ENCODE measurements at places on chromosomes 1 and 21. TPM values are rescaled to one million over a fixed set of nuclear protein-coding genes. Genes with fewer than 3 reads are reported as not detected.

ASTN1 gene
- not detected for total RNA-seq

PCSK9 gene
- not detected for total RNA-seq

TEDDM1 gene
- not detected for total RNA-seq

IFI44L gene
- total RNA-seq = 15.0 TPM

METTL13 gene
- total RNA-seq = 71.2 TPM

CELA2A gene
- total RNA-seq = not detected

CHIT1 gene
- total RNA-seq = not detected

MAN1C1 gene
- total RNA-seq = not detected

PCAT6 gene
- not detected for total RNA-seq

SAMSN1 gene
- not detected for total RNA-seq

PDZK1IP1 gene
- total RNA-seq = not detected

PSRC1 gene
- 67.0 TPM for total RNA-seq

- DNase-seq = no peak
Measured at GRCh38 chr1:50917138-50918137, 42.6 kb downstream of the FAF1 start.

GRCh38 chr1:206855859-206856258 lies 9.6 kb upstream of the IL20 start:
- no peak for DNase-seq

GRCh38 chr1:41382480-41383090 lies 21.4 kb downstream of the FOXO6 start:
- peak; percentile 83 for DNase-seq

- no peak for DNase-seq
Measured at GRCh38 chr1:45452503-45452902, 38.5 kb downstream of the TESK2 start.

- DNase-seq = no peak
Measured at GRCh38 chr1:220952961-220953643, 73.9 kb downstream of the HLX start.

DNA sequence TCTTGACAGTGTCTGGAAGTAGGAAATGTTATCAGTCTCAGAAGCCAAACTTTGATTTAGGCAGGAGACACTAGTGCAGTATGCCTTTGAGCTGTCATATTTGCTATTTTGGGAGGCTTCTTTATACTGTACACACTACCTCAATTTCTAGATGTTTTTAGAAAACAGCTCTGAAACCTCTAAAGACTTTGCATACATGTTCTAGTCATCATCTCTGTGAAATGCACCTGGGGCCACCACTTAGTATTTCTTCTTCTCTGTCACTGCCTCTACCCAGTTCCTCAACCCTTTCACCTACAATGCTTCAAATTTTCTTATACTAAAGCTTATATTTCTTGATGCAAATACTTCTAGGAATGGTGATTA lies 29.1 kb upstream of the PLA2G4A start:
- DNase-seq = no peak

- DNase-seq = no peak
Measured at GRCh38 chr1:230494026-230494425, 67.9 kb upstream of the PGBD5 start.

GRCh38 chr1:76867342-76868130 lies at the start of gene ST6GALNAC5:
Gene ST6GALNAC5 (plus strand): TSS chr1:76867480.
- DNase-seq = peak; percentile 17

DNA sequence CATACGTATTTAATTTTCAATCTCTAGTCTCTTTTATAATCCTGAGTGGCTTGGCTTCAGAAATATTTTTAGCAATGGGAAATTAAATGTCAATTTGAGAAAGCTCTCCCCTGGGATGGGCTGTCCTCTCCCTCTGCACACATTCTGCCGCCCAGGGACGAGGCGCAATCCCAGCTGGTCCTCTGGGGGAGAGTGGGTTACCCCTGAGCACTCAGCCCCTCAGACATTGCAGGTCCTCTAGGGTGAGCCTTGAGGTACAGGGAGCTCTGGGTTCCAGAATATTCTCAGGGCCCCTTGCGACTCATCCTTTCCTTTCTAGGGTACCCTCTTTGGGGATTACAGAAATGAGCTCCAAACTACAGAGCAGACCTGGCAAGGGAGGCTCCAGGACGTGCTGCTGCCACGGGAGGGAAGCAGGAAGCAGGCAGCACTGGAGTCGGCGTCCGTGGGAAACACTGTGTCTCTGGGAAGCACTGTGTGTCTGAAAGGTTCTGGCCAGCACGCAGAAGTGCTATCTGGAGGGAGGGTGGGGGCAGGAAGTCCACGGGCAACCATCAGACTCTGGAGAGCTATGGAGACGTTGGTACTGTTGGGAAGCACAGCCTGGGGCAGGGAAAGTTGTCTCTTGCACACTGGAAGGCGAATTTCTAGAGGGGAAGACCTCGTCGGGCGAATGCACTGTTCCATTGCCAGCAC lies 343.3 kb upstream of the VAMP3 start:
- no peak for DNase-seq

GRCh38 chr1:39952359-39953110 lies 2.4 kb upstream of the MFSD2A start:
- DNase-seq = no peak

GRCh38 chr1:203026031-203026665 lies at the start of gene PPFIA4:
Gene PPFIA4 (plus strand): TSS chr1:203026491. CDS start chr1:203039009, 12,518 bp downstream.
- peak; percentile 87 for DNase-seq

GRCh38 chr1:26890467-26890796 lies 349 bp upstream of the GPN2 start:
- no peak for DNase-seq

GRCh38 chr1:221939607-221940006 lies 197.7 kb upstream of the DUSP10 start:
- DNase-seq = no peak

DNA sequence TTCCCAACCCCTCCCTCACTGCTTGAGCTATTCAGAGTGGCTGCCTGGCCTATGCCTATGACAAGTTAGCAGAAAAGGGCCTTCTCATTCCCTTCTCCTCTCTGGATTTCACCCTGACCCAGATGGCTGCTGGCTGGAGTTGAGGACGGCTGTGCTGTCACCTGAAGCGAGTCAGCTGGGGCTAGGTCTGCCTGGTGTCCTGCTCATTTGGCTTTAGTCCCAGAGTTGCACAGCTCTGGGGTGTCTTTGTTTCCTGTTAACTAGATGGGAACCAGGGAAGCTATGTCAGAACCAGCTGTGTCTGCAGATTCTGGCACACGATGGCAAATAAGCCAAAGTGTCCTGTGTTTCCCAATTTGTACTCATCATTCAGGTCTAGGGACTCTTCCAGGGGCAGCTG lies 52.9 kb downstream of the CNIH3 start:
- no peak for DNase-seq

GRCh38 chr1:11529763-11530730 lies 51.1 kb downstream of the DISP3 start:
- no peak for DNase-seq

DNA sequence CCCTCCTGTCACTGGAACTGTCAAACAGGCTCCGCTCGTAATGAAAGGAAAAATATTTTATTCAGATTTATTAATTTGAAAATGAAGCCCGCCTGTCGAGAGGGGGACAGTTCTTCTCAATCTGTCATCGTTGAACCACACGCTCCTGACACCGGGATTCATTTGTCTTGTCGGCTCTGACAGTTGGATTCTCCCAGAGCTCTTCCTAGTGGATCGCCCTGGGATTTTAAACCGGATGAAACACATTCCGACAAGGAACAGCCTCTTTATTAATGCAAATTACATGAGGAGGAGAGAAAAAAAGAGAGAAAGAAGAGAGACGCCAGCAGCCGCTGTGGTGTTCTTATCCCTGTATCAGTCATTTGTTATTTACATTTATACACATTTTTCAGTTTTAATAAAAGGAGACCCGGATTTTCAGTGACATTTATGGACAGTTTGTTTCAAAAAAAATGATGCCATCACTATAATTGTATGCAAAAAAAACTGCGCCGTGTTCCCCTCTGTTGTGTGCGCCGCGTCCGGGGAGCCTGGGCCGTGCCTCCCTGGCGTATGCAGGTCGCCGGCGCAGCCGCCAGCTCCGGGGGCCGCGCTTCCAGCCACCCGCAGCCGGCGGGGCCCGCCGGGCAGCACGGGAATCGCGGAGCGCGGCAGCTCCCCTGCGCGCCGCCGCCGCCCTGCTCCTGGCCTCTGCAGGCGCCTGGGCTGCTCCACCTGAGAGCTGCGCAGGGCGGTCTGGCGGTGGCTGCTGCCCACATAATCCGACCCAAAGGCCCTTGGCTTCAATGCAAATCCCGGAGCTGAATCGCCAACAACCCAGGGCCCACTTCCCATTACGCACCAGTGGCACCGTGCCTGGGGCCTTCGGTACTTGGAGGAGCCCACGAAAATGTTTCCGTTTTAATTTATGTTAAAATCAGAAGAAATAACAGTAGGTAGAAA lies 237.9 kb upstream of the PBX1 start:
- peak; percentile 33 for DNase-seq

- no peak for DNase-seq
Measured at GRCh38 chr1:43304771-43305300, 4.1 kb downstream of the TIE1 start.

GRCh38 chr1:21931171-21932093 lies 5.7 kb downstream of the HSPG2 start:
- DNase-seq = peak; percentile 98

GRCh38 chr1:55129194-55129728 lies 85.9 kb downstream of the USP24 start:
- peak; percentile 63 for DNase-seq

GRCh38 chr1:209844695-209845407 lies 17.1 kb downstream of the UTP25 start:
- no peak for DNase-seq

DNA sequence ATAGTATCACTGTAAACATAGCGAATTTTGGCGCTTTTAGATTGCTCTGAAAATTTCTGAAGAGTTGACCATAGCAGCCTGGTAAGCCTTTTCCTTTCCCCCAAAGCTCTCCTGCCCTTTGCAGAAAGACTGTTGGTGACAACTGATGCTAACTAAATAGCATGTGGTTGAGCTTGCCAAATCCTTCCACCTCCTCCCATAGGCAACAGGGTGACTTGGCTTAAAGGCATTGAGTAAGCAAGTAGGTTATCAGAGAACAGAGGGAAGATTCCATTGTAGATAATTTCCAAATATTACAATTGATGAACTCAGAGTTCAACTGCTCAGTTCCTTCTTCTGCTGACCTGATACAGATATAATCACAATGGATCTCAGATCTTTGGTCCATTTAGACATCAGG lies 19.9 kb upstream of the HMGCL start:
- no peak for DNase-seq

DNA sequence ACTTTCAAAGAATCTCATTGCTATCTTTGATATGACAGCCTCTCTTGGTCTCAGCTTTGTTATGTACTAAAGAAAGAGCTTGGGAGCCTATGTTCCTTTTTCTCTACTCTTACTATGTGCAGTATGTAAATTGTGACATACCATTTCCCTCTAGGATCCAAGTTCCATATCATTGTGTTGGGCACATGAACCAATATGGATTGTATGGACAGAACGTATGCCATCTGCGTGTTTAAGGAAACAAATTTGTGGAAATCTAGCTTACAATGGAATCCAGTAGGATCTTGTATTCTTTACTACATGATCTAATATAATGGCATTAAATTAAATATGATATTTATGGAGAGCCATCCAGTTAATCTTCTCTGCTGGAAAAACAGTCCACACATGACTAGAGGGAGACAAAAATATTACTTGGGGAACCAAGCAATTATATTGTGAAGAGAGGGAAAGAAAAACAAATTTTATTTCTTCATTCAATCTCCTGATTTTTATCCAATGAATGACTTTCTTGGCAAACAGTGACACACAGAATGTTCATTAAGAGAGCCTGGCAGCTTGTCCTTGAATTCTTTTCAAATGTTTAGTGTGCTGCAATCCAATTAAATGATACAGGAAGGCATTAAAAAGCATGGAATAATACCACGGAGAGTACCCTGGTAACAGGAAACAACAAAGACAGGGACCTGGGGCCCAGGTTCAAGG lies 106.5 kb upstream of the DAB1 start:
- no peak for DNase-seq

GRCh38 chr21:42641311-42642218 lies 11.9 kb upstream of the PDE9A start:
- DNase-seq = no peak

- DNase-seq = no peak
Measured at GRCh38 chr1:99652881-99653281, 7.0 kb downstream of the PALMD start.

DNA sequence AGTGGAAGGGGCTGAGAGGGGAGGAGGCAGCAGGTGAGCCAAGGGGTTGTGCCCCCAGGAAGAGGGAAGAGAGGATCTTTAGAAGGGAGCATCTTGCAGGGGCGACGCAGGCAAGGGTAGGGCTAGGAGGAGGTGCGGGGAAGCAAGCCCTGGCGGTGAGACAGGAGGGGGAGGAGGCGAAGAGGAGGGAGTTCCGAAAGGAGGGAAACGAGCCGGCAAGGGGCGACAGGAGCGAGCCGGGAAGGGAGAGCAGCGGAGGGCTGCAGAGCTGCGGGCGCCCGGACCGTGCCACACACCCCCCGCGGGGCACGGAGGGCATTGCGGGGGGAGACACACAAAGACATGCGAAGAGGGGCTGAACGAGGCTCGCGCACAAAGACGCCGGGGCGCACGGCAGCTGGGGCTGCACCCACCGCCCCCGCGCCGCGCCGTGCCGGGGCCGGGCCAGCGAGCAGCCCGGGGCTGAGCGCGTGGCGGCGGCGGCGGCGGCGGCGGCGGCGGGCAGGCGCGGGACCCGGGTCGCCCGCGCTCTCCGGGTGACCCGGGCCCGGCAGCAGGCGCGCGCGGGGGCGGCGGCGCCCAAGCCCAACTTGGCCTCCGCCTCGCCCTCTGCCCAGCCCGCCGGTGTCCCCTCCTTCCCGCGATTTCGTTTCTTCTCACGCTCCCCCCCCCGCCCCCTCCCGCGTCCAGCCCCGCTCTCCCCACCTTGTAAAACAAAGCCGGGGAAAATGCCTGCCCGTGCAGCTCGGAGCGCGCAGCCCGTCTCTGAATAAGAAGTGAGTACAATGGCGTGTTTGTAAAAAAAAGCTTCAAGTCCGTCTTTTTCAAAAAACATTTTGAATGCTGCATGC lies at the start of gene KCNK2:
Gene KCNK2, plus strand, starts transcription at position 206 of the 851 bp plus-strand sequence. CDS start 649 bp downstream, outside the sequence.
- DNase-seq = peak; percentile 56

DNA sequence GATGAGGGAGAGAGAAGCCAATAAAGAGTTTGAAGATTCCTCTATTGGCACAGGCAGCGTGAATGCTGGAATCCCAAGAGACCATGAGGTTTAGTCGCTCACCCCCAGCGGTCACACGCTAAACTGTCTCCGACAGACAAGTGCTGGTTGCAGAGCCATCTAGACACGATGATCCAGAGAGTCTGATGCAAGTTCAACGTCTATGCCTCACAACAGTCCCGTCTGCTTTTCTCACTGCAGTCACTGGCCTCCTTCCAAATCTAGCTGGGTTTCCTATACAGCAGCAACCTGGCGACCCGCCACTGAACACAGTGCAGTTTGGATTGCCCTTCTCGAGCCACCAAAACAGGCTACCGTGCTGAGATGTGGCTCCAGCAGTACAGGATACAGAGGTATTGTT lies 98.6 kb upstream of the KRTAP19-8 start:
- peak; percentile 45 for DNase-seq

- peak; percentile 82 for DNase-seq
Measured at GRCh38 chr1:21254335-21254951, 35.8 kb downstream of the ECE1 start.
